ENCODE measurements at places on chromosomes 6 and 20.

- DNase-seq, result no peak
Observed at GRCh38 chr20:51469046-51469445, 73.5 kb downstream of the NFATC2 start.

DNA sequence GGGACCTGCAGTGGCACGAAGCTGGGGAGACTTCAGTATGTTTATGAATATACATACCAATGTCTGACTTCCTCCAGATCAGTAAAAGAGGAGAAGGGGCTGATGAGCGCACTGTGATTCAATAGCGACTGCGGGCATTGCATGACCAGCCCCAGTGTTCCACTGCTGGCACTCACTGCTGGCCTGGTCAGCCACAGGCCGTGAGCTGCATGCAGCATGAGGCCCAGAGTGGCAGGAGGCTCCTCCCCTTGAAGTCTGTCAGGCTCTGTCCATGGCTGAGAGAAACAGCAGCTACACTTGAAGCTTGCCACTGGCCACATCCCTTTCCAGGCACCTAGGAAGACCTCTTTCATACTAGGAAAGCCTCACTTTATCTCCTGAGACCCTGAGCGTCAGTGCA, 265.9 kb upstream of the CDYL start:
- no peak for DNase-seq

- peak; percentile 21 for DNase-seq
Observed at GRCh38 chr6:139540276-139540675, 165.8 kb upstream of the CITED2 start.

GRCh38 chr6:26003102-26003694, 40.6 kb downstream of the TRIM38 start:
- DNase-seq, result no peak

DNA sequence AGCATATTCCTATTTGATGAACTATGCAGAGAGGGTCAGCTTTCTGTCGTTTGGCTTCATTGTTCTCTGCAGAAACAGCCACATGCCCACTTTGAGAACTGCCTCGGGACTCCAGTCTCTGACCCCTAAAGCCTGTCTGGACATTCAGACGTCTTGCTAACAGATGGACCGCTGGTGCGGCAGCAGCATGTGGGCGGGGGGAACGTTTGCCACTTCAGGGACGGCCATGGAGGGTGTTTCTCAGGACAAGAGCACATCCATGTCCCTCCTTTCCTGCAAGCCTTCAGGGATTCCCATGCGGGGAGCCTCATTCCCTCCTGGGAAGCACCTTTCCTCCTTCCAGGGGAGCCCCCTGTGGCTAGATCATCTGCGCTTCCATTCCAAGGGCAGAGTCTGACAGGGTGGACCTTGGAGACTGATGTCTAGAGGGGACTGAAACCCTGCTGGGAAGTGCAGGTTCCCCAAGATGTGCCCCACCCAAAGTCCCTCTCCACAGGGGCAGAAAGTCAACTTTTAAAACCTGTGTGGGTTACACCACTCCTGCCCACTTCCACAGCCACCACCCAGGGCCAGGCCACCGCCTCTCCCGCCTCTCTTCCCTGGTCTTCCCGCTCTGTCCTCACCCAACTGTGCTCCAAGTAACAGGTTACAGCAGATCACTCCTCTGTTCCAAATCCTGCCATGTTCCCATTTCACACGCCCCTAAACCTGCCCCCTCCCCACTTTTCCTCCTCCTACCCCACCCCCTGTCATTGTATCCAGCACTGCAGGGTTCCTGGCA, 94.8 kb upstream of the PMEPA1 start:
- no peak for DNase-seq

GRCh38 chr6:6317825-6318733, 2.4 kb downstream of the F13A1 start:
- DNase-seq, result no peak

DNA sequence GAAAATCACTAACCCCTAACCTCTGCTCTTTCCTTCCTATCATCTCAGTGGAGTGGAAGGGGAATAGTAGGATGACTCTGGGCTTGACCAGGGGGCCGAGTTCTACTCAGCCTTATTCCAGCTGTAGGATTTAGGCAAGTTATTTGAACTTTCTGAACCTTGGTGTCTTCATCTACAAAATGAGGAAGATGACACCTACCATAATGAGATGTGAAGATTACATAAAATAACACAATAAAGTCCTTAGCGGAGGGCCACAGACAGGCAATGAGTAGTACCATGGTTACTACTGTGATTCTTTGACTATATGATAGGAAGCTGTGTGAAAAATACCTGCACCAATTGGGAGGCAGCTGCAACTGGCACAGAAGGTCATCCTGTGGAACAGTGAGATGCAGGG, 53.6 kb upstream of the PIM1 start:
- no peak for DNase-seq

Data from stimulated activated CD8-positive, alpha-beta memory T cell treated with anti-CD3 and anti-CD28 coated beads, Interleukin-7, amount 100 ng/mL, for 48 hours (primary cell).